ENCODE measurements at places on chromosomes 1 and 21.

GRCh38 chr1:154502744-154503115 is 518 bp upstream of the SHE start:
- H3K27me3 ChIP-seq: peaks cover 7% of the 10 kb centered on the region
- H3K27ac ChIP-seq: no peak overlapping the region
- peaks cover 33% of the 10 kb centered on the region for H3K36me3 ChIP-seq
- no peak for DNase-seq

GRCh38 chr1:25113086-25113485 is 119.2 kb downstream of the SYF2 start:
- H3K27ac ChIP-seq: no peak overlapping the region
- no peak overlapping the region for H3K4me3 ChIP-seq
- no peak for DNase-seq
- peaks cover 5% of the 10 kb centered on the region for H3K27me3 ChIP-seq
- no peaks in the 10 kb centered on the region for H3K4me1 ChIP-seq
- H3K36me3 ChIP-seq: peaks cover 6% of the 10 kb centered on the region

GRCh38 chr1:109369167-109369746 is 28.5 kb downstream of the SORT1 start:
- no peak for DNase-seq
- H3K27me3 ChIP-seq: no peaks in the 10 kb centered on the region
- H3K36me3 ChIP-seq: no peaks in the 10 kb centered on the region
- no peak overlapping the region for H3K4me3 ChIP-seq

DNA sequence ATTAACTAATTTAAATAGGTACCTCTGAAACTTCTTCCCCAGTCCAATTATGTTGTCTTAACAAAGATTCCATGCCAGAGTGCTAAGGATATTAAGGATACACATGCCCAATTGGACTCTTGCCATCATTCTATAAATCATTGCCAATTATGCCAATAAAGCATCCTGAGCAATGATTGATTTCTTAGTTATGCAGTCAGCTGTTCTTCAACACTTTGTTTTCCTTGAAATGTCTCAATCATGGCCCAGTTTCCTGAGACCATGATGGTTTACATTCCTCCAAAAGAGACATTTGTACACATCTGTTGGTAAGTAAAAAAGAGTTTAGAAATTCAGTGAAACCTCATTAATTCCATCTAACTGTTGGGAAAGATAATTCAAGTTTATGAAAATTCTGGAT is 180.4 kb upstream of the PKN2 start:
- no peaks in the 10 kb centered on the region for H3K4me1 ChIP-seq
- H3K27me3 ChIP-seq: peaks cover 2% of the 10 kb centered on the region
- no peak overlapping the region for H3K27ac ChIP-seq

DNA sequence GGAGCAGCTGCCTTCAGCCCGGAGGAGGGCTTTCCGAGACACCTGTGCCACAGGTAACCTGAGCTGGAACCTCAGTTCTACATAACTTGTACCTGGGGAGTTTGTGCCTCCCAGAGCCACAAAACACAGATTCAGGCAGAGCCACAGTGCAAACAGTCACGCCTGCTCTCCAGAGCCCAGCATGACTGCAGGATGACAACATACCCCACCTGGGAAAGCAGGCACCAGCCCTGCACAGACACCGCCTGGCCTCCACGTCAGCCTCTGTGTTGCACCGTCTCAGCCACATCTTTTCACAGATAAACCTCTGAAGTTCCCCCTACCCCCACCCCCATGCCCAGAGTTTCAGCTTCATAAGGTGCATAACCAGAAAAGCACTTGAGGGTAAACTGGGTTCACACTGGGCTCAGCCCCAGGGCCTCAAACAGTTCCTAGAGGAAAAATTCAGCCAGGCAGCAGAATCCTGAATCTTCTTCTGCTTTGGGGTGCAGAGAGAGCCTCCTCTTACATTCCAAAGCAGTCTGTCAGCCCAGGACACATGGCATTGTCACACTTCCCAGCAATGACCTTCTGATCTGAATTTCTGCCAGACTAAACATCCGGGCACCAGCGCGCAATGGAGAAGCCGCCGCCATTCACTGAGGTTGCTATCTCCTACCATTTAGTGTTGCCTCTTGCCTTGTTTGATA is 229.5 kb downstream of the TOMM20 start:
- H3K4me3 ChIP-seq: no peak overlapping the region
- no peak for DNase-seq
- H3K27ac ChIP-seq: no peak overlapping the region
- peaks cover 19% of the 10 kb centered on the region for H3K4me1 ChIP-seq

- no peaks in the 10 kb centered on the region for H3K27me3 ChIP-seq
- H3K4me3 ChIP-seq: no peak overlapping the region
- H3K4me1 ChIP-seq: no peaks in the 10 kb centered on the region
- no peak for DNase-seq
- H3K27ac ChIP-seq: no peak overlapping the region
- H3K36me3 ChIP-seq: no peaks in the 10 kb centered on the region
Observed at GRCh38 chr1:246245541-246245940, 261.5 kb downstream of the SMYD3 start.

GRCh38 chr1:92026806-92027205 is 3.0 kb upstream of the EPHX4 start:
- peaks cover 5% of the 10 kb centered on the region for H3K27me3 ChIP-seq
- H3K36me3 ChIP-seq: peaks cover 7% of the 10 kb centered on the region
- H3K4me1 ChIP-seq: peaks cover 24% of the 10 kb centered on the region
- H3K4me3 ChIP-seq: no peak overlapping the region
- no peak overlapping the region for H3K27ac ChIP-seq

- H3K4me3 ChIP-seq: no peak overlapping the region
- no peaks in the 10 kb centered on the region for H3K4me1 ChIP-seq
- H3K27ac ChIP-seq: no peak overlapping the region
- H3K27me3 ChIP-seq: peaks cover 4% of the 10 kb centered on the region
- no peak for DNase-seq
Observed at GRCh38 chr1:233505130-233505529, 108.8 kb upstream of the KCNK1 start.

- no peak overlapping the region for H3K4me3 ChIP-seq
- no peak overlapping the region for H3K27ac ChIP-seq
- no peaks in the 10 kb centered on the region for H3K36me3 ChIP-seq
- H3K4me1 ChIP-seq: no peaks in the 10 kb centered on the region
- DNase-seq: no peak
- H3K27me3 ChIP-seq: peaks cover 2% of the 10 kb centered on the region
Observed at GRCh38 chr1:52848423-52848822, 5.9 kb downstream of the ZYG11A start.

- DNase-seq: no peak
- peaks cover 5% of the 10 kb centered on the region for H3K27me3 ChIP-seq
- H3K4me1 ChIP-seq: peaks cover 2% of the 10 kb centered on the region
Observed at GRCh38 chr1:177933881-177934280, 36.0 kb downstream of the SEC16B start.

DNA sequence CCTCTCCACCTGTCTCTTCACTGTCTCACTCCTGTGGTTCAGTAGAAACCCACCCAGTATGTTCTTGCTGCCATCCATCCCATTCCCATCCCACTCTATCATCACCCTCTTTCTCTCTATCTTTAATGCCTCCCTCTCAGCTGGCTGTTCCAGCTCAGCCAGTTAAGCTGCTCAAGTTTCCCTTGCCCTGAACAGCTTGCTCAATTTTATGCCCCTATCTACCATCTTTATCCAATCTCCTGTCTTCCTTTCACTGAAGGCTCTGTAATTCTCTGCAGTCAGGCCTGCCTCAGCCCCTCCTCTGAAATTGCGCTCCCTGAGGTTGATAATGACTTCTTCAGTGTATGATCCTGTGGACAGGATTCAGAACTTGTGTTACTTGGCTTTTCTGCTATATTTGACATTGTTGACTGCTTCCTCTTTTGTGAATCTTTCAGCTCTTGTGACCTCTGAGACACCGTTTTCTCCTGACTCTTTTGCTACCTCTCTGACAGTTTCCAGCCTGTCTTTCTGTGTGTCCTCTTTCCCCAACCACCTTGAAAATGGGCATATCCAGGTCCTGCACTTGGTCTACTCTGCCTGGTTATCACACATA is 13.9 kb upstream of the BCAR3 start:
- no peak overlapping the region for H3K4me3 ChIP-seq
- peaks cover 6% of the 10 kb centered on the region for H3K27me3 ChIP-seq
- H3K27ac ChIP-seq: no peak overlapping the region

DNA sequence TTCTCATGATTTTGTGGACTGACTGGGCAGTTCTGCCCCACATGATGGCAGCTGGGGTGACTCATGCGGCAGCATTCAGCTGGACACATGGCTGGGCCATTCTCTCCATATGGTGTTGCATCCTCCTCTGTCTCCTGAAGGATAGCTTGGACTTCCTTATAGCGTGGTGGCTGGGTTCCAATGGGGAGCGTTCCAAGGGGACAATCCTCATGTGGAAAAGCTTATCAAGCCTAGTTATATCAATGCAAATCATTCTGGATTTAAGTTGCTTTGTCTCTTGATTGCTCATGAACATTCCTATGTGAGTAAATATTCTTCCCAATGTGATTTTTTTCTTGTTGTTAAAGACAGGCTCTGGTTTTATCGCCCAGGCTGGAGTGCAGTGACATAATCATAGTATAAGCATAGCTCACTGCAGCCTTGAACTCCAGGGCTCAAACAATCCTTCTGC is 13.2 kb upstream of the SLC2A1 start:
- no peak for DNase-seq
- H3K36me3 ChIP-seq: peaks cover 27% of the 10 kb centered on the region
- peaks cover 10% of the 10 kb centered on the region for H3K4me1 ChIP-seq
- H3K4me3 ChIP-seq: no peak overlapping the region

- H3K27ac ChIP-seq: peak overlapping the region; percentile 92
- peaks cover 2% of the 10 kb centered on the region for H3K36me3 ChIP-seq
- H3K27me3 ChIP-seq: no peaks in the 10 kb centered on the region
Observed at GRCh38 chr21:33674226-33674625, 31.9 kb downstream of the ITSN1 start.

DNA sequence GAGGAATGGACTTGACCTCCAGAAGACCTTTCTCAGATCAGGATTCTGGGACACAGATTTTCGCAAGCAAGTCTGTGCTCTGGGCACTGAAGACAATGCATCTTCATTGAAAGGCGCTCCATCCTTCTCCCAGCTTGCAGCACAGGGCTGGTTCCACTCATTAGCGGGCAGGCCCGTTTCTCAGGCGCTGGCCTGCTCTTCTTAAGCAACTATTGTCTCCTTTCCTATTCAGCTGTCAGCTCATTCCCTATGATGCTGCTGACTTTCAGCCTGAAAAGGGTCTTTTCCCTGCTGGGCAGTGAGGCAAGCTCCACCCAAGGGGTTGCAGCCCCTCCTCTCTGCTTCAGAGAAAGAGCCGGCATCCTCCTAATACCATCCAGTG is 91.9 kb upstream of the PLXNA2 start:
- no peak for DNase-seq
- H3K27ac ChIP-seq: no peak overlapping the region
- no peaks in the 10 kb centered on the region for H3K4me1 ChIP-seq
- no peaks in the 10 kb centered on the region for H3K36me3 ChIP-seq
- H3K4me3 ChIP-seq: no peak overlapping the region
- H3K27me3 ChIP-seq: peaks cover 3% of the 10 kb centered on the region

DNA sequence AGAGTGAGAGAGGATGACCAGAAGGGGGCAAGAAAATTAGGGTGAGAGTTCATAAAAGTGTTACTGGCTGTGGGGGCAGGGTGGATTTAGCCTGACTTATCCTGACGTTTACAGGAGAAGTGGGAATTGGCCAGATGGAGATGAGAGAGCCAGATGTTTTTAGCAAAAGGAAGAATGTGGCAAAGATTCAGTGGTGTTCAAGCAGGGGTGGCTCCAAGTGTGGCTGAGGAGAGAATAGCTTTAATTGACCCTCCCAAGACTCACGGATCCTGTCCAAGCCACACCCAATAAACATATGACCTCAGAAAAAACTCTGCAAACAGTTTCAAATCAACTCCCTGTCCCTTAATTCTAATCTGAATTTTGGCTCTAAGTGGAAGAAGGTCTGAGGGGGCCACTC is 35.2 kb upstream of the EDEM3 start:
- peaks cover 5% of the 10 kb centered on the region for H3K27me3 ChIP-seq
- peaks cover 7% of the 10 kb centered on the region for H3K4me1 ChIP-seq
- no peaks in the 10 kb centered on the region for H3K36me3 ChIP-seq
- no peak for DNase-seq
- no peak overlapping the region for H3K4me3 ChIP-seq

GRCh38 chr1:171852272-171852671 is 11.0 kb downstream of the DNM3 start:
- H3K4me3 ChIP-seq: no peak overlapping the region
- no peaks in the 10 kb centered on the region for H3K27me3 ChIP-seq
- H3K4me1 ChIP-seq: no peaks in the 10 kb centered on the region
- no peak overlapping the region for H3K27ac ChIP-seq
- H3K36me3 ChIP-seq: no peaks in the 10 kb centered on the region

DNA sequence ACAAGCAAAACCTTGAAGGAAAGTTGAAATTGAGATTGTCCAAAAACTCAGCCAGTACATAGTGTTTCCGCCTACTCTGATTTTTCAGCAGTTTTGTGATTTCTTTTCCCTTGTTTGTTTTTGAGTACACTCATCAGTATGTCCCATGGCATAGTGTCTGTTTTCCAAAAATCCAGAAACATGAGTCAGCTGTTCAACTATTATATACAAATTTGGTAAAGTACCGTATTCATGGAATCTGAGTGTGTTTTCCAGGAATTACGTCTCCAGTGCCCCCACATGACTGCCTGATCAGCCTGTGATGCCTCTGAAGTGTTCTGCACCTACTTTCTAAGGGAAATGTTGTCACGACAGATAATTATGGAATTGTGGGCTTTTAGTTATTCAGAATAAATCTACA is 186.8 kb downstream of the LTN1 start:
- no peak overlapping the region for H3K4me3 ChIP-seq
- H3K27me3 ChIP-seq: peaks cover 2% of the 10 kb centered on the region
- DNase-seq: no peak
- H3K27ac ChIP-seq: no peak overlapping the region
- H3K4me1 ChIP-seq: no peaks in the 10 kb centered on the region
- H3K36me3 ChIP-seq: no peaks in the 10 kb centered on the region

GRCh38 chr1:217569021-217569420 is 61.9 kb downstream of the GPATCH2 start:
- DNase-seq: no peak
- H3K27ac ChIP-seq: no peak overlapping the region
- no peaks in the 10 kb centered on the region for H3K36me3 ChIP-seq
- H3K27me3 ChIP-seq: no peaks in the 10 kb centered on the region
